ENCODE measurements at places on chromosomes 12 and 14. TPM values are rescaled to one million over a fixed set of nuclear protein-coding genes. Genes with fewer than 3 reads are reported as not detected.

Gene BCL7A
- total RNA-seq = 11.9 TPM

Gene SOAT2
- total RNA-seq = not detected

Gene HELB
- 1.2 TPM for total RNA-seq

Gene SLC41A2
- total RNA-seq = 7.2 TPM

Gene ITGB7
- total RNA-seq = 0.97 TPM

Gene CLMN
- total RNA-seq = 6.4 TPM

Gene SLC35F4
- not detected for total RNA-seq

Gene BDKRB2
- total RNA-seq = 0.28 TPM

Gene KRT75
- not detected for total RNA-seq

Gene TAS2R43
- total RNA-seq = not detected

Gene OR11H12
- not detected for total RNA-seq

Gene KERA
- total RNA-seq = not detected

Gene SOX5
- total RNA-seq = 14.0 TPM

Gene PRKD1
- total RNA-seq = 6.3 TPM

Gene CNPY2
- total RNA-seq = 65.1 TPM

Gene DNAI7
- 2.2 TPM for total RNA-seq

Gene NOVA1
- total RNA-seq = 5.2 TPM

Gene EPYC
- not detected for total RNA-seq

Measured in right cardiac atrium (tissue), 5 donors.